ENCODE measurements at places on chromosomes 6 and 20. TPM values are rescaled to one million over a fixed set of nuclear protein-coding genes. Genes with fewer than 3 reads are reported as not detected.
A peak's percentile ranks its signal among the peaks of the same experiment; 100 is the strongest.

- peak; percentile 67 for DNase-seq
Observed at GRCh38 chr20:36808317-36809257, 35.0 kb upstream of the DSN1 start.

DNA sequence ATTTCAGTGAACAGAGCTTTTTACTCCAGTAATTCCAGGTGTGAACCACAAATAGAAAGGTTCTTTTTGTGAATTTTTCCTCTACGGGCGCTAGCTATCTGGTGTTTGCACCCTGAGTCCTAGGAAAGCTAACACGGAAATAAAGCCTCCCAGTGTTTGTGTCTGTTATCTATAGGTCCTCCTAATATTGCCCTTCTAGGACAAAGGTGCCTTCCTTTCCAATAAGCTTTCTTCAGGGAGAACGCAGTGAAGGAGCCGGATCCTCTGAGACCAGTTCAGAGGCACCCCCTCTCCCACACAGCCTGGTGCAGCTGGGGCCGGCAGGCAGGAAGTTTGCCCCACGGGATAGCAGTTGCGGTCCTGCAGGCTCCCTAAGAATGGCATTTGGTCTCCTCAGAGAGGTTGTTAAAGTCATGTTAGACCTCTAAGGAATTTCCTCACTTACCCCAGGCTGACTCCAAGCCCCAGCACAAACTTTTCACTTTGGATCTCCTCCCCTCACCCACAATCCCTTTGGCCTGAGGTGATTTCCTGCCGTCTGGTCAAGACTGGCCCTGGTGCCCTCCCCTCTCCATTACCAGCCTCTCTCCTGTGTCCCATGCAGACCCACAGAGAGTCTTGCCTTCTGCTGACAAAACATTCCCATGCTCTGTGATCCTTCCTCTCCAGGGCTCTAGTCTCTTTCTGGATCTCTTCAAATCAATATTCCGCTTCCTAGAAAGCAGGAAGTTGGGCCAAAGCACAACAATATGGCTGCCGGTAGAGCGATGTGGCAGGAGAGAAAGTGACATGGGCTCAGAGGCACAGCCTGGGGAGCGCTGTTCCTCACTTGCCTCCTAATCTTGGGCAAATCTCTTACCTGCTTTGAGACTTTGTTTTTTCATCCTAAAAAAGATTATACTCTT is 126.0 kb downstream of the MOXD1 start:
- no peak for DNase-seq

- no peak for DNase-seq
Observed at GRCh38 chr6:42012501-42013133, 37.7 kb upstream of the TAF8 start.

DNA sequence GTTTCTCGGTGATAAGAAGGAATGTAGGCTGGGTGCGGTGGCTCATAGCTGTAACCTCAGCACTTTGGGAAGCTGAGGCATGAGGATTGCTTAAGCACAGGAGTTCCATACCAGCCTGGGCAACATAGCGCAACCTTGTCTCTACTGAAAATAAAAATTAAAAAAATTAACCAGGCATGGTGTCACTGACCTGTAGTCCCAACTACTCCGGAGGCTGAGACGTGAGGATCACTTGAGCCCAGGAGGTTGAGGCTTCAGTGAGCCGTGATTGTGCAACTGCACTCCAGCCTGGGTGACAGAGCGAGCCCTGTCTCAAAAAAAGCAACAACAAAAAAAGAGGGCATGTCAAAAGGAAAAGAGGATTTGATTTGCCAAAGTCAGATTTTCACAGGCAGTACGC is 3.9 kb downstream of the NEU1 start:
- DNase-seq: no peak

PLG gene
- not detected for total RNA-seq

DNA sequence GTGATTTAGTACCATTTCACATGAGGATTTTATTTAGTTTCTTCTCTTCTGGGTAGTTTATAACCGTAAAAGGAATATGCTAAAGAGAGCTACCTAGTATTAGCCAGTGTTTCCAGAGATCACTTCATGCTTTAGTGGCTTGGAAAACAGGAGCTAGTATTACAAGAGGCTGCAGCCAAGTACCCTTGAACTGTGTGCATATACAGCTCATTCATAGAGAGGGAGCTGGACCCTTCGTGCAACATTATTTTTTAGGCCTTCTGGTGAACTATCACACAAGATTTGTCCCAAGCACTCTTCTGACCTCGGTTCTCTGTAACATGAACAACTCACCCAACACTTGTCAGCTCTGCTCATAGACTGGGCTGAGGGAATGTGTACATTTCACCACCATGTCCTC is 74.9 kb upstream of the RIN2 start:
- no peak for DNase-seq

PRDM13 gene
- total RNA-seq: 1.6 TPM

DNA sequence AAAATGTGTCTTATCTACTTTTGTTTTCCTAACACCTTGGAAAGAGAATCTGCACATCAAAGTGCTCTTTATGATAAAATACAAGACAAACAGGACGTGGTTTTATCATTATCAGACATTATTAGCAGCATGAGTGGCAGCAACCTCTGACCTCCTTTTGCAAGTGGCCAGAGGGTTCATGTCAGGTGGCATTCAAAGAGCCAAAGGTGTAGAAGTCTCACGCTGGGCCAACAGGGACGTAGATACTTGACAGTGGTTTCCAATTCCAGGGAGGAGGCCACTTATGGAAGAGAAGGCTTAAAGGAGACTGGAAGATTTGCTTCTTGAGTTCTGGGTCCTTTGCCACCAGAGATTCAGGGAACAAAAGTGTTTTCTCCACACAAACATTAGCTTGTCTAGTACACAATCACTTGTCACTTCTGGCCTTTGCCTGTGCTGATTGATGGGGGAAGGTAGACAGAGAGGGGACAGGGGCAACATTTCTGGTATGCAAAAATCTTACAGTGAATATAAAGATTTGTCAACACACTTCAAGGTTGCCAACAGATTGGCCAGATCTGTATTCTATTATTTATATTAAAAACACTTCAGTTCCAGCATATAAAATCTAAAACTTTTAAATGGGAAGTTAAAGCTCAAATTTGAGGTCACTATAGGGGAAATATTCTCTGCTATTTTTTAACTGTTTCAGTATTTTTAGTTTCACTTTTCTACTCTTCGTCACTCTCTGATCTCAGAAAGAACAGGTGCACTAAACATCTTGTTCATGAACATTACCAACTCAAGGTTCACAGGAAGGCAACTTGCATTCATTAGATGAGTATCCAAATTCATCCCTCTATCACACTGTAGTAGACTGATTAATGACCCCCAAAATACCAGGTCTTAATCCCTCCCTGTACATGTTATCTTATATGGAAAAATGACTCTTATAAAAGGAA is 52.1 kb upstream of the FBXO30 start:
- no peak for DNase-seq

- no peak for DNase-seq
Observed at GRCh38 chr6:147298461-147298860, 94.2 kb downstream of the STXBP5 start.

BYSL gene
- 21.4 TPM for total RNA-seq

- no peak for DNase-seq
Observed at GRCh38 chr20:59813948-59814839, 119.2 kb downstream of the SYCP2 start.

DLL1 gene
- 0.17 TPM for total RNA-seq

- no peak for DNase-seq
Observed at GRCh38 chr6:109693111-109693510, 2.0 kb downstream of the FIG4 start.

MUCL3 gene
- not detected for total RNA-seq

Measured in NCI-H460 (cell line).